ENCODE measurements at places on chromosomes 6 and 20.

GRCh38 chr20:1415667-1416468, 23.0 kb upstream of the FKBP1A start:
- no peak for DNase-seq

DNA sequence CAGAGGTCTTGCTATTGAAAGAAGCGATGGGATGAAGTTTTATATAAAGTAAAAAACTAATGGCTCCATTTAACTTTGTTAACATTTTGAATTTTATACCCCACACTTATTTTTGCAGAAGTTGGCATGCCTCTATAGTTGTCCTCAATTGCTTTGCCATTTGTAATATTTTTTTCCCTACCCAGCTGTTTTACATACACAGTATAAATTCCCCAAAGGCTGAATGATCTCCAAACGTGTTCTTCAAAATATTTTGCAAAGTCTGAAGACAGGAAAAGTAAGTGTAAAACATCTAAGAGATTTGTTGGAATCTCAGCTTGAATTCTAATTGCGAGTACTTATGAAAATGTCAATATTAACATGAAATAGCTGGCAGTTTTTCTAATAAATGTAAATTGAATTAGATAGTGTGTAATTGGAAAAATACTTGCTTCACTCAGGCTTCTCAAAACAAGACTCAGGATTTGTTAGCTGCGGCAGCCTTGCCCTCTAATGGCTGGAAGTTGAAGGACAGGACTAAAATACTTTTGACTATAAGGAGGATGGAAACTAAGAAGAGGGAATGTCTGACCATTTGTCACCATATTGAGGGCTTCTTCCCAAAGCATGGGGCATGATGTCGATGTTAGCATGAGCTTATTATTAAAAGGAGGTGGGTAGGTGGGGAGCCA, 226.8 kb downstream of the UST start:
- no peak for DNase-seq

DNA sequence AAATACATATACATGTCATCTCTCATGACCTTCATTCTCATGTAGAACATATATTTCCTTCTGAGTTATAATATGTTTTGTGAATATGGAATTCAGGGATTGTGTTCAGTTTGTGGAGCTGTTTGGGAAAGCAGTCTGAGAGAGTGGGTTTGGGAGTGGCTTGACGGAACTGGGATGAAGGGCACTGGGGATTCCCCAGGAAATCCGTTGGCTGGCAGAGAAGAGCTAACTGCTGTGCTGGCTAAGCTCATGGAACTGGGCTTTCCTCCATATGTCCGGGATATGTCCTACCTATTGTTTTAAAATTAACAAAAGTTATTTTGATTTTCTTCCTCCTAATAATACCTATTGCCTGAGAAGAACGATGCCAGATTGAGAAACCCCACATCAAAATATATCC, 359.5 kb upstream of the FLRT3 start:
- no peak for DNase-seq

GRCh38 chr20:49672096-49672664, 41.5 kb downstream of the B4GALT5 start:
- DNase-seq, result no peak

DNA sequence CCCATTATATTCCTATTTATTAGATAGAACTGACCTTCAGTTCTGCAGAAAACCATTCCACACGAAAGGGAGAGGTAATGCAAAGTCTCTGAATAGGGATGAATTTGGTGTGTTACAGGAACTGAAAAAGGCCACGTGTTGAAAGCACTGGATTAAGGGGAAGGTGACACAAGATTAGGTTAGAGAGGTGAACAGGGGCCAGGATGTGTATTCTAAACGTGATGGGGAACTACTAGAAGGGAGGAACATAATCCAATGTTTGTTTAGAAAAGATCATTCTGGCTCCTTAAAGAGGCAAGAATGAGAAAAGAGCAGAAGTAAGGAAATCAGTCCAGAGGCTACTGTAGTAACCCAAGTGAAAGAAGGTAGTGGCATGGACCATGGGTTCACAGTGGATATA, 6.3 kb upstream of the ZKSCAN8 start:
- no peak for DNase-seq

GRCh38 chr6:70797625-70798024, 129.9 kb downstream of the SMAP1 start:
- no peak for DNase-seq

- no peak for DNase-seq
These were observed 4.9 kb downstream of the XPO5 start for GRCh38 chr6:43570876-43571441.

GRCh38 chr6:155171109-155171746, 92.6 kb upstream of the CLDN20 start:
- DNase-seq, result no peak

- no peak for DNase-seq
These were observed 140.1 kb downstream of the REV3L start for GRCh38 chr6:111342913-111343312.

- no peak for DNase-seq
These were observed 10.0 kb downstream of the HINT3 start for GRCh38 chr6:125966569-125966968.

DNA sequence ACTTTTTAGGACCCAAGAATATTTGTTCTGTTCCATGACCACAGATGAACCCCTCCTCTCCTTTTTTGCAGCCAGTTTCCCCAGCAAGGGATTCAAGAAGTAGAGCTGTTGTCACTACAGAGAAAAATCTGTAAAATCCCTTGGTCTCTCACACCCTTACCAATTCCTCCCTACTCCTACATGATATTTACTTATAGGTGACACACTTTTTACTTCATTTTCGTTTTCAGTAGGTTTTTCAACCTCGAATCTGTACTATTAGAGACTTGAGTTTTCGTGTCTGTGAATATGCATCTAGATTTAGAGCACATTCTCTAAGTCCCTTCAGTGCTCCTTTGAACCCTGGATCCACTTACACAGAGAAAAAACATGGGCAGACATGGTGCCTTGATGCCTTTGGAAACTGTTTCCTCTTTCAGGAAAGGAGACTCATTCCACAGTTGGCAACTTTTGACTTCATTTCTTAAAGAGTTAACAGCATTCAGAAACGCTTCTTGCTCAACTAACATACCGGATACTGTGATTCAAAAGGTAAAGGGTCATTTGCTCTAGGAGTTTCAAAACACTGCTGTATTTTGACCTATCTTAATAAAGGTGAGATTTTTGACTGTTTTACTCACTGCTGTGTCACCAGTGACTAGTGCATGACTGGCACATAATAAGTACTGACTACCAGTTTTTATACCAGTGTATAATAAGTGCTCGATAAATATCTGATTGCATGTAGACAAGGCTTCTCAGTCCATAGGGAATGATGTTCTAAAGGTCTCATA, 50.6 kb downstream of the LAMA4 start:
- no peak for DNase-seq

DNA sequence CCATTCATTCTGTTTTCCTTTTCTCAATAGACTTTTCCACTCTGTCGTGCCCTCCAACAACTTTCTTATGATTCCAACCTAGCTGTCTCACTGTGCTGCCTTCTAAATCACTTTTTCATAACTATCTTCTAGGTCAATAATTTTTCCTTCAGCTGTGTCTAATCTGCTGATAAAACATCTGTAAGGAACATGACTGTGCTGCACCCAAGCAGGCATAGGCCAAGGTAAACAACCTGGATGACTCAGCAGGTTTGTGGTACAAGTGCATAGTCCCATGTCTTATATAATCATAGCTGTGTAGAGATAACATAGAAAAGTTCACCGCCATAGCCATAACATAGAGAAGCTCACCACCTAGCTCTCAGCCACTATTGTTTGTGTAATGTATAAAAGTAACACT, 332.3 kb downstream of the PLCB1 start:
- no peak for DNase-seq

GRCh38 chr20:51510936-51511605, 31.4 kb downstream of the NFATC2 start:
- DNase-seq, result no peak

DNA sequence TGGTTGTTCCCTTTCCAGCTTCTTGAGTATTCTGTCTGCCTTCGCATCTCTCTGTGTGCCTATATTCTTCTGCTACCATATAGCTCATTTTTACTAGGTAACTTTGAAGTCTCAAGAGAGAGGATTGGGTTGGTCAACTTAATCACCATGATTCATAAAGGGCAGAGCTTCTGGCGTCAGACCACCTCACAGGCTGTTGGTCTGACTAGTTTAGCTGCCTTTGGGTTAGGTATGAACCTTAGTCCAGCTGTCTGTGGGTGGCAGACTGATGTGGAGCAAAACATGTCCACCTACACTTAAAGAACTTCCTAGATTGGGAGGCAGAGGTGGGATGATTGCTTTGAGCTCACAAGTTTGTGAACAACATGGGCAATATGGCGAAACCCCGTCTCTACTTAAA, 192.2 kb upstream of the SGK1 start:
- DNase-seq, result no peak

GRCh38 chr6:66226109-66226508, 519.1 kb upstream of the EYS start:
- no peak for DNase-seq

GRCh38 chr20:62143957-62144825, 622 bp downstream of the SS18L1 start:
- DNase-seq, result peak; percentile 70

- DNase-seq, result no peak
These were observed 334.1 kb downstream of the BCKDHB start for GRCh38 chr6:80440496-80441115.

- no peak for DNase-seq
These were observed 4.3 kb downstream of the MTG2 start for GRCh38 chr20:62186887-62187866.

- DNase-seq, result no peak
These were observed 59.9 kb downstream of the CYP39A1 start for GRCh38 chr6:46592740-46593139.

GRCh38 chr6:91664327-91664959, 1077.6 kb upstream of the MAP3K7 start:
- no peak for DNase-seq

DNA sequence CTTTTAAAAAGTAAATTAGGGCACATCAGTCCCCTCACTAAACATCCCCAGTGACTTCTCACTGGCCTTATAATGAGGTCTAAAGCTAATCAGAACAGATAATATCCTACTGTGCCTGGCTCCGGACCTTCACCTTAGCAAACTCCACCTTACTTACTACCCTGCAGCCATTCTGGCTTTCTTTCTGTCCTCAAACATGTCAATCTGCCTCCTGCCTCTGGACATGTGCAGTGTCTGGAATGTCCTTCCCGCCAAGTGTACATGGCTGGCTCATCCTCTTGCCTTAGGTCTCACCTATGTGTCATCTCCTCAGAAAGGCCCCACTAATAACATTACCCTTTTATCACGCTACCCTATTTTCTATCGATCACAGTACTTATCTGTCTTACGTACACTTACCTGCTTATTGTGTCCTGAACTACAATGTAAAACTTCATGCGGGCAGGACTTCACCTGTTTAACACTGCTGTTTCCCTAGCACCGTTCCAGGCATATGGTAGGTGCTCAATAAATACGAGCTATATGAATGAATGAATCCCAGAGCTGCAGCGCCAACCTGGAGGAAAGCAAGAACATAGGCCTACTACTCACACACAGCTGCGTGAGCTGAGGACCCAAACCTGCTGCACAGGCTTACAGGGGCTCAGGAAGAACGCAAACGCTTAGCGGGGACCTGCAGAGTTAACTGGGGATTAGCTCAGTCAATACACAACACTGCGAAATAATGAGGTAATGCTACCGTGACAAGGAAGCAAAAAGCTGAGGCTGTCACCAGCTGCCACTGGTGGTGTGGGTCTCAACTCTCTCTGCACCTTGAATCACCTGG, 991 bp downstream of the UQCC2 start:
- no peak for DNase-seq

DNA sequence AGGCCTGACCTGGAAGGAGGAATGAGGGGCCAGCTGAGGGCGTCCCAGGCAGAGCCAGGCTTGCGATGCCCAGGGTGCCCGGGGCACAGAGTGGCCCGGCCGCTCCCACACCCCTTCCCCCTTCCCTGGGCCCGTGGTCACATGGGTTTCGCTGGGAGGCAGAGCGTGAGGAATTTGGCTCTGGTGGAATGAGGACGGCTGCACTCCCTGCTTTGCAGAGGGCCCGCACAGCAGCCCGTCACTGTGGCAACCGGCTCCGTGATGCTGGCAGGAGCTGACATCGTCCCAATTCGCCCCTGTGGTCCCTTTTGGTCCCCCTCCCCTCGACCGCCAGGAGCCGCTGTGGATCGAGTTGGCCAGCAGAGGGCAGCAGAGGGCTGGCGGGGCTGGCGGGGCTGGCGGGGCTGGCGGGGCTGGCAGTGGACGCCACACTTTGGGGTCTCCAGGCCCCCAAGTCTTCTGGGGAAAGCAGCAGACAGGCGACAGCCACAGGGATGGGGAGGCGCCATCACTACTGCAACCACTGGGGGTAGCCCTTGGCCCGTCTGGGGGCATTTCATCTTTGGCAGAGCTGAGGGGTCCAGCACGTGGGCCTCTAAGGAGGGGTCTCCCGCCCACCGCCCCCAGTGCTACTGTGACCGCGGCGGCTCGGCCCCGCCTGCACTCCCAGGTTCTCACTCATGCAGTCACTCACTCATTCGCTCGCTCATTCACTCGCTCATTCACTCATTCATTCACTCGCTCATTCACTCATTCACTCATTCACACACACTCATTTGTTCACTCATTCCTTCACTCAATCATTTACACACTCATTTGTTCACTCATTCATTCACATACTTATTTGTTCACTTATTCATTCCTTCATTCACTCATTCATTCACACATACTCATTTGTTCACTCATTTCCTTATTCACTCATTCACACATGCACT, 49.7 kb upstream of the BHLHE23 start:
- DNase-seq, result peak; percentile 88

- DNase-seq, result no peak
These were observed 35.6 kb upstream of the SDHAF4 start for GRCh38 chr6:70531133-70531532.

GRCh38 chr6:37663019-37663810, 34.5 kb downstream of the MDGA1 start:
- peak; percentile 6 for DNase-seq

- DNase-seq, result no peak
These were observed 3.3 kb downstream of the MAPRE1 start for GRCh38 chr20:32823078-32823477.

GRCh38 chr6:14819840-14820420, 425.9 kb upstream of the JARID2 start:
- no peak for DNase-seq

DNA sequence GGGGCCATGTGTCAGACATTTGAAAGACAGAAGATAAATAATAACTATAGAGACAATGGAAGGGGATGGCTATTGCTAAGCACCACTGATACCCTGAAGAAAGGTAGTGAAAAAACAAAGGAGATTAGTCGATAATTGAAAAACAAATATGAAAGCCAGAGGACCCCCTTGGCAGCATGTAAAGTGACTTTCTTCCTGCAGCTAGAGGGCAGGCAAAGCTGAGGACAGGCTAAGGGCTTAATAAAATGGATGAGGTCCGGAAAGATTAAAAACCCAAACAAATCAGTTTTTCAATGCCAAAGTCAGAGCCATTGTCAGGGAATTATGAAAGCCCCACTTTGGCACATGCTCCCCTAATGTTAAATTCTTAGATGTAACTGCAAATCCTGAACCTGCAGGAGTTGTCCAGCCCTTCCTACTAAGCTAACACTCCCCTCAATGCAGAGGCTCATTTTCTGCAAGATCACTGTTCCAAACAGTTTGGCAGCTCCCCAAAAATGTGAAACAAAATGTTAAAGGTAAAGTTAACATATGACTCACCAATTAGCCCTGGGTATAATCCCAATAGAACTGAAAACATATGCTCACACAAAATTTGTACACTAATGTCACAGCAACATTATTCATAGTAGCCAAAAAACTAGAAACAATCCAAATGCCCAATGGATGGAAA, 1177.9 kb downstream of the GRIK2 start:
- no peak for DNase-seq

All from glutamatergic neuron (in vitro differentiated cells).